Umbilical cord (tissue), 2 donors: ENCODE measurements at places on chromosomes 11 and 22.

DNA sequence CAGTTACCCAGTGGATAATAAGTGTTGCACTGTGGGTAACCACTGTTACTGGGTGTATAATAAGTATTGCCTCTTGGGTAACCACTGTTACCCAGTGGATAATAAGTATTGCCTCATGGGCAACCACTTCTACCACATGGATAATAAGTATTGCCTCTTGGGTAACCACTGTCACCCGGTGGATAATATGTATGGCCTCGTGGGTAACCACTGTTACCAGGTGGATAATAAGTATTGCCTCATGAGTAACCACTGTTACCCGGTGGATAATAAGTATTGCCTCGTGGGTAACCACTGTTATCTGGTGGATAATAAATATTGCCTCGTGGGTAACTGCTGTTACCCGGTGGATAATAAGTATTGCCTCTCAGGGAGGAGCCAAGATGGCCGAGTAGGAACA, 29.7 kb upstream of the NXPE4 start:
- DNase-seq, result no peak

DNA sequence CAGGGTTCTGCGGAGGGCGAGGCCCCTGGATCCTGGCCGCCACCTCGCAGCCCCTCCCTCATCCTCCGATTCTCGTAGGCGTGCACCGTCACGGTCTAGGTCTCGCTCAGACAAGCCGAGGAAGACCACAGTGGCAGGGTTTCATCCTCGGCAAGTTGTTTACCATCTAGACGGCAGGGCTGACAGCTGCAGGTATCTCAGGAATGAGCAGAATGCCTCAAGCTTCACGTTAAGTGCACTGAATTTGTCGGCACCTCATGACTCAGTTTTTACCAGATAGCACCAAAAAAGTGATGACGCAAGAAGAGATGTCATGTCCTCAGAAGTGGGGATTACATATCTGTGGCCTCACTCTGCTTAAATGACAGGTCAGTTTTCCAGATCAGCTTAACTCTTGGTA, 35.1 kb downstream of the WT1 start:
- peak; percentile 68 for DNase-seq

DNA sequence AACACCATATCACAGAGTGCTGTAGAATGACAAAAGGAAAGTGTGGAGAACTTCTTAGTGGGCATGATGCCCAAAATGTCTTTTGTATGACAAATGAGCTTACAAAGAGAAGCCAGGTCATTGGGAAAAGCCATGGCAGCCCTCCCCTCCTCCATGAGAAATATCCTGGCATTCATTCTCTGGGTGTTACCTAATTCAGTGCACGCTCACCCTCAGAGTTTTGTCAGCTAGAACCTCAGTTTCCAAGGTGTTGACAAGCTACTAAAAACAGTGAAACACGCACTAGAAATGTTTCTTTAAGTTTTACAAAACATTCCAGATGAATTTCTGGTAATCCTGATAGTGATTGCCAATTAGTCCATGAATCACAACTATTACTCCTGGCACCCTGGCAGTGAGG, 105.4 kb upstream of the FSHB start:
- DNase-seq, result no peak

- no peak for DNase-seq
Measured at GRCh38 chr11:6818967-6819366, 19.5 kb upstream of the OR6A2 start.

DNA sequence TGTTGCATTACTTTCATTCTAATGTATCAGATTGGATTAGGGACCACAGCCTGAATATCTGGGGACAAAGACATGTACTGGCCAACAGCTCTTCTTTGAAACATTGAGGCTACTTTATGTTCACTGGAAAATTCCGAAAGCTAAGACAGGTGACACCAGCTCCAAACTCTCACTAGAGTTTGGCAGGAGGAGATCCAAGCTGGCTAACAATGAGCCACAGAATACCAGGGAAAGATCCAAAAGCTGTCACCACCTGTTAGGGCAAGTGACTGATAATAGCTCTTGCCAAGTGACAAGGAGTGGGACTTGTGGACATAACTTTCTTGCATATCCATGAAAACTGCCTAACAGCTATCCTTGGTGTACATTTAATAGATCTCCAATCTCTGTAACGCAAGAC, 333.3 kb downstream of the TTC28 start:
- no peak for DNase-seq

GRCh38 chr11:85170184-85170583, 457.0 kb downstream of the DLG2 start:
- no peak for DNase-seq

- no peak for DNase-seq
Measured at GRCh38 chr11:441418-442274, at the start of gene ANO9. Gene ANO9, minus strand, starts transcription at chr11:442011. Its CDS starts 85 bp downstream, at chr11:441926.

DNA sequence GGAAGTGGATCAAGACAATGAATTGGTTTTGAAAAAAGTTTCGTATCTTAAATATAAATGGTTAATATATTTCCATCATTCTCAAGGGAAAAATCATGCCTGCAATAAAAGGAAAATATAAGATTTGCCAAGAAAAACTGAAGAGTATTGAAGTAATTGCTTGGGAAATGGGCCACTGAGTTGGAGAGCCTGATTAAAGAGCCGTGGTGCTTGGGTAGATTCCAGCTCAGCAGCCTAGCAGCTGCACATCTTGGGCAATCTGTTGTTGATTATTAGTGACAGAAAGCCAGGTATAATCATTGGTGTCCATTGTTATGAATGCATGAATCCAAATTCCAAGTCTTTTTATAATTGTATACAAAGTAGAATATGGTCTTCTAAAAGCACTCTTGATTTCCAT, 800.9 kb upstream of the CHORDC1 start:
- DNase-seq, result no peak

DNA sequence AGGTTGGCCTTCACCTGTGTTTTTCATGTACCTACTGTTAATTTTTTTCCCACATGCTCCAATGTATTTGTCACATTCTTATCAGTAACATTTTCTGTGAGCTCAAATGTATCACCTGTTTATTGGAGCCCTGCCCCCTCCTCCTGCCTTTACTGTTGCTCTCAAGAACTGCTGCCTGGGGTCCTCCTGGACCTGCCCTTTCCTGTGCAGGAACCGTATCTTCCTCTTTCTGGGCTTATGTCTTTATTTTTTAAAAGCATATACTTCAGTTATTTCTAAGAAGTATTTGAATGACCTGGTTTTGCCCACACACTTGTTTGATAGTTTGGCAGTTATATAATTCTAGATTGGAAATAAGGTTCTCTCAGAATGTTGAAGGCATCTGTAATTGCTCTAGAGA, 5.9 kb downstream of the FAM118B start:
- no peak for DNase-seq

- no peak for DNase-seq
Measured at GRCh38 chr22:46750863-46751443, 11.5 kb upstream of the TBC1D22A start.

- no peak for DNase-seq
Measured at GRCh38 chr22:30276039-30276438, 9.4 kb upstream of the OSM start.

DNA sequence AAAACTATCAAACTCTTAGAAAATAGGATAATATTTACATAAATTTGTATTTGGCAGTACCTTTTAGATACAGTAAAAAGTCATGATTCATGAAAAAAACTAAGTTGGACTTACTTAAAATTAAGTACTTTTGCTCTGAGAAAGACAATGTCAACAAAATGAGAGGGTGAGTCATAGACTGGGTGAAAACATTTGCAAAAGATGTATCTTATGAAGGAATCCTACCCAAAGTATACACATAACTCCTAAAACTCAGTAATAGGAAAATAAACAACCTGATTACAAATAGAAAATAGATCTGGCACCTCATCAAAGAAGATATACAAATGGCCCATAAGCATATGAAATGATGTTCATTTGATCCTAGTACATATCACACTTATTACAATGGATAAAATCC, 1154.6 kb downstream of the JRKL start:
- no peak for DNase-seq

- no peak for DNase-seq
Measured at GRCh38 chr11:65019824-65020223, 5.9 kb downstream of the ARL2 start.

- peak; percentile 57 for DNase-seq
Measured at GRCh38 chr11:102831489-102832440, 11.6 kb downstream of the MMP3 start.

GRCh38 chr11:129023968-129024676, 81.5 kb upstream of the TP53AIP1 start:
- DNase-seq, result peak; percentile 64

DNA sequence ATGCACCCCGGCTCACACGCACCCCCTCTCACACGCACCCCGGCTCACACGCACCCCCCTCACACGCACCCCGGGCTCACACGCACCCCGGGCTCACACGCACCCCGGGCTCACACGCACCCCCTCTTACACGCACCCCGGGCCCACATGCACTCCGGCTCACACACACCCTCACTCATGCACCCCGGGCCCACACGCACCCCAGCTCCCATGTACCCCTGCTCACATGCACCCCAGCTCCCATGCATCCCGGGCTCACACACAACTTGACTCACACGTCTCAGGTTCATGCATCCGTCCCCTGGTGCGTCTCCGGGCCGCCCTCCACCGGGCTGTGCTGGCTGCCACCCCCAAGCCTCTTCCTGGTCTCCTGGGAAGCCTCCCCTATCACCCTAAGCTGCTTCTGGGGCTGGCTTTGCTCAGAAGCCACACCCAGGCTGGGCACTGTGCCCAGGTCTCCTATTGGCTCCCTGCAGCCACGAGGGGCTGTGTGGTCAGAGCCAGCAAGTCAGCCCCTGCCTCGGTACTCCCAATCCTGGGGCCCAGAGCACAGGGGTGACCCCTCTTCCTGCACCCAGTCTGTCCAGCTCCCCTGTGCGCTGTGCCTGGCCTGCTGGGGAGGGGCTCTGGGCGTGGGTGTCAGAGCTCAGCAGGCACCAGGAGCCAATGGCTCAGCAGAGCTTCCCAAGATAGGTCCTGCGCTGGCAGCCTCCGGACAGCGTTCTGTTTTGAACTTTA, 16.9 kb downstream of the TSPAN4 start:
- DNase-seq, result peak; percentile 98

DNA sequence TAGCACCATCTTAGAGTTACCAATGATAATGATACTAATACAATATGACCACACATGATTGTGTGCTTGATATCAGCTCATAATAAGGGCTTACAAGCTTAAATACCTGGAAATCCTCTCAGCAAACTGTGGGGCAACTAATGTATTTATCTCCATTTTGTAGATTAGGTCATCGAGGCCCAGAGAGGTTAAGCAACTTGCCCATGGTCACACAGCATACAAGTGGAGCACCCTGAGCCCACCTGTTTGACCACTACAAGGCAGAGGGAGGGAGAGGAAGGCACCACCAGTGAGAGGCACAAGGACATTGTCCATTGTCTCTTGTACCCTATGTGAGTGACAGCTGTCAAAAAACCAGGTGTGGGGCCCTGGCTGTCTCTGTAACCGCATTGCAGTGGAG, 123.7 kb downstream of the MIAT start:
- no peak for DNase-seq

- DNase-seq, result no peak
Measured at GRCh38 chr11:85951428-85952107, 96.4 kb downstream of the CCDC83 start.

DNA sequence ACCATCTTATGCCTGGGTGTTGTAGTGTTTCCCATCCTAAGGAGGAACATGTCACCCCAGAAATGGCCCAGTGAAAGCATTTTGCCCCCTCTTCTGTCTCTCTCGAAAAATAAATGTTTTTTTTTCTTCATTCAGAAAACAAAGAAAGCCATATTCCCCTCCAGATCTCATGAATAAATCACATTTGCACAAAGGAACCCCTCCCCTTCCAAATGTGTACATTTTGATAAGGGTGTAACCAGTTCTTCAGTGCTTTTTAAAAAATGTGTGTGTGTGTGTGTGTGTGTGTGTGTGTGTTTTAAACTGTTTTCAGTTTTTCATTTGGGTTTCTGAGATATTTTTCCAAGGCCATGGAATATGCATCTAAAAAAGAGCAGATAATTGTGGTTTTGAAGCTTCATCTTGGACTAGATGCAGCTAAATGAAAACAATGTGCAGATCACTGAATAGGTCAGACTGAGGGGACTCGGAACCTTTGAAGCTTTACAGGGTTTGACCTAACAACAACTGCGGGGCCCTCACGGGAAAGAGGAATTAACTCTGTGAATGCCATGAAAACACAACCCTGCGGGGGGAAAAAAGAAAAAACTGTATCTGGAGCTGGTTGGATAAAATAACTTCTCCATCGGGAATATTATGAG, 76.4 kb downstream of the YAP1 start:
- DNase-seq, result peak; percentile 81

DNA sequence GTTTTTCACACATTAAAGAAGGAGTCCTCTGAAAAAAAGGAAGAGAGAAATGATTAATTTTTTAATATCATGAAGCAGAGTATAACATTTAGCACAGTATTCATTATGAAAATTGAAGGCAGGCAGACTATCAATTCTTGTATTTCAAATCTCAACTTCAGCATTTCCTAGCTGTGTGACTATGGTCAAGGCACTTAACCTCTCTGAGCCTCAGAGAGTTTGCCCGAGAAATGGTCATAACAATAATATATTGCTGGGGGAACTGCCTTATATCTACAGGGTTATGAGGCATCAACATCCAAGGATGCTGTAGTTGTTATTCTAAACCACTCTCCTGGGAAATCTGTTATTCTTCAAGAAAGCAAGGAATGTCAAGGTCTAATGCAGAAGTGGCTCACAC, 1.1 kb downstream of the MS4A18 start:
- DNase-seq, result no peak

- DNase-seq, result no peak
Measured at GRCh38 chr11:94790661-94791180, 22.6 kb downstream of the AMOTL1 start.

GRCh38 chr11:36455658-36456111, 54.4 kb downstream of the TRAF6 start:
- peak; percentile 95 for DNase-seq

DNA sequence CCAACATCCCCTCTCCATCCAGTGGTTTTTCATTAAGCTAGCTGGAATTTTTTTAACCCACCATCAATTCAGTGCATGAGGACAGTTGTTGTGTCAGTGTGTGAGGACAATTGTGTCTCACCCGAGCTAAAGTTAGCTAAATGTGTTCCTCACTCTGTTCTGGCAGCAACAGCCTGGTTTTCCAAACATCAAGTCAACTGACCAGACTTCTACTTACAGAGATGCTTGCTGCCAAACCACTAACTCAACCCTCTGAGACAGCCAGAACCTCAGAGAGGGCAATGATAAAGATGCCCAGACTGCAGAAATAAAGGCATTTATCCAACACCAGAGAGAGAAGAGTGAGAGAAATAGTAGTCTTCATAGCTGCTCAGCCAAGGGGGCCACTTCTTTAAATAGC, 6.7 kb downstream of the PAMR1 start:
- no peak for DNase-seq

- peak; percentile 19 for DNase-seq
Measured at GRCh38 chr11:105357764-105358163, 218.2 kb upstream of the CARD18 start.

DNA sequence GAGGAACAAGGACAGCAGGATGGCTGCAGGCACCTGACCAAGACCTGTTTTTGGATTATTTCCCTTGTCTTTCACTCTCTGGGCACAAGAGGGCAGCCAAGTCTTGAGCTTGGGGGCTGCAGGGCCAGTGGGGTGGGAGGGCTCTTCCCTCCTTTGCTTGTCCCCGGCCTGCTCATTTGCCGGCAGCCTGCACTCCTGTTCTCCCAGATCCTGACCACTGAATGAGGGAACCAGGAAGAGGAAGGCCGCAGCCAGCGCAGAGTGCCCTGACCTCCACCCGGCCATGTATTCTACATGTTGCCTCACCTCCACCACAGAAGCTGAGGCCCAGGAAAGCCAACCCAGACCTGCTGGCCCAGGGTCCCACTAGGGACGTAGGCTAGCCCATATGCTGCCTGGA, 15.5 kb upstream of the NNMT start:
- peak; percentile 89 for DNase-seq
